Stimulated activated CD4-positive, alpha-beta T cell treated with anti-CD3 and anti-CD28 coated beads, Interleukin-2, amount 100 ng/mL, for 24 hours (primary cell): ENCODE measurements at places on chromosomes 2 and 18.

- no peak for DNase-seq
Measured at GRCh38 chr2:129293326-129293725, 686.1 kb upstream of the RAB6C start.

DNA sequence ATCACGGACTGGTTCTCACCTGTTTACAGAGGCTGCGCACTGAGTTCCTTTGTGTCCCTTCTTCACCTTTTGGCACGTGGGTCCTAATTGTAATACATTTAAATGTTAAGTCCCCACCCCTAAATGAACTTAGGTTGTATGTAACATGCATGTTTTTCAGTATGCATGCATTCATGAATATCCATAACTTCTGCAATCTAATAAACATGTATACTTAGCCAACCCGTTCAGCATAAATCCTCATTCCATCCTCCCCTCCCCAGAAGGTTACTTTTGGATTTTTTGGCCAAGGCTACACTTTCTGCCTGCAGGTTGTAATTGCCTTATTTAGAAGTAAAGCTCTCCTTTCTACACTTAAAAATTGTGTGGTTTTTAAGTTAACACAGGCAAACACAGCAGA, 314.7 kb downstream of the SUCLG1 start:
- no peak for DNase-seq

DNA sequence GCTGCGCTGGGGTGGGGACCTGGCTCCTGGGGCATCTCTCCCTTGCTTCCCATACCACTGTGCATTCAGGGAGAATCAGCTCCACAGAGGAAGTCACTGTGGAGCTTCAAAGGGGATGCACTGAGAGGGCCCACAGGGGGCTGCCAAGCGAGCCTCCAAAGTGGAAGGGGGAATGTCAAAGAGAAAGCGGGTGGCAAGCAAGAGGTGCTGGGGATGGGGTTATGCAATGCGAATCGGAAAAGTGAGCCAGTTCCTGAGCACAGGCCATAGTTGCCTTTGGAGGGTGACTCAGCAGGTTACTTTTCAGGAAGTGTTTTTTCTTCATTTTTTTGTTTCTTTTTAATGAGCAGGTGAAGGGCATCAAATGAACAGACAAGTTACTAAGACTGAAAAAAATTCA, 17.6 kb downstream of the PMAIP1 start:
- no peak for DNase-seq

GRCh38 chr18:76941284-76941683, 118.9 kb downstream of the ZNF236 start:
- no peak for DNase-seq

DNA sequence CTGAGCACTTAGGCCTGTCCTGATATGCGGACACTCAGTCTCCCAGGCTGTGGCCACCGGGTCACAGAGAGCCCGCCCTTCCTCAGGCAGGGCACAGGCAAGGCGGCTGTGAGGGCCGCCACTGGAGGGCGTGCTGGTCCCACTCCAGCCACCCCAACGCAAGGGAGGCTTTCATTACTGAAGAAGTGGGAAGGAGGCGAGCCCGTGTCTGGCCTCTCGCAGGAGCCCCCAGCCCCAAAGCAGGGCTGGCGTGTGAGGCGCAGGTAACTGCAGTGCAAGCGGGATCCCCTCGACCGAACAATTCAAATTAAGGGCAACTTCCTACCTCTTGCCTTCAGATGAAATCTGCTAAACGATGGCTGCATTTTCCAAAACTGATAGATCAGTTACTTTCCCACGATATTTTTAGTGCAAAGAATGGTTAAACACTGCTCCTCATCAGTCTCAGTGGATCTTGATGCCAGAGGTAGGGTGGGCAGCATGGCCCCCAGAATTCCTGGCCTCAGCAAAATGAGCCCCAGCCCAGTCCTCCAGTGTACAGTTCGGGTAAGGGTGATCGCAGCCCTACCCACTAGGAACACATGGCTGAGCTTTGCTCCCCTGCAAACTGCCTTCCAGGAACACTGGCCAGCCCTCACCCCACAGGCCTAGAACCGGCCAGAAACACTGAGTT, 97.2 kb downstream of the SEPTIN10 start:
- DNase-seq = peak; percentile 34

DNA sequence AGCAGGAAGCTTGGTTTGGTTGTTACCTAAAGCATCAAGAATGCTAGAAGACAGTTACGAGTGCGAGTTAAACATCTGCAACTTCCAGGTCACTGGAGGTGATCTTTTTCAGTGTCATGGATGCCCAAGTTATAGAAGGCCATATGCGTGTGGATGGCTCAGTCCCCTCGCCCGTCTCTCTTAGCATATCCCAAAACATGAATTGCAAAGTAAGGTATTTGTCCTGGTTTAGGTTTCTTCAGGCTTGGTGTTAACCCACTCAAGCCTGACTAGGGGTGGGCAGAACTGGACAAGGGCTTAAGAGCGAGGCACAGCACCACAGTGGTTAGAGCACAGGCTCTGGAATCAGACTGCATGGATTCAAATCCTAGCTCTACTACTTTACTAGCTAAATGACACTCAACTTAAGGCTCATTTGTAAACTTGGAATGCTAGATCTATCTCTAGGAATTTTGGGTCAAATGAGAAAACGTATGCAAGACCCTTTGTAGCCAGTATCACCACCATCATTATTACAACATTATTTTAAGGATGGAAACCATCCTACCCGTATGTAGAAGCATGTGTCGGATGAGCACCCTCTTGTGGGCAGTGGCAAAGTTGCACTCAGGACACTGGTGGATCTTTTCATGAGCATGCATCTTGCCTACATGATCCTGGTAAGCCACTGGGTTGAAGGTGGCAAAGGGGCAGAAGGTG, 11.2 kb downstream of the ZNF142 start:
- DNase-seq = peak; percentile 57

- no peak for DNase-seq
Measured at GRCh38 chr2:182672466-182673165, 43.4 kb upstream of the DNAJC10 start.

DNA sequence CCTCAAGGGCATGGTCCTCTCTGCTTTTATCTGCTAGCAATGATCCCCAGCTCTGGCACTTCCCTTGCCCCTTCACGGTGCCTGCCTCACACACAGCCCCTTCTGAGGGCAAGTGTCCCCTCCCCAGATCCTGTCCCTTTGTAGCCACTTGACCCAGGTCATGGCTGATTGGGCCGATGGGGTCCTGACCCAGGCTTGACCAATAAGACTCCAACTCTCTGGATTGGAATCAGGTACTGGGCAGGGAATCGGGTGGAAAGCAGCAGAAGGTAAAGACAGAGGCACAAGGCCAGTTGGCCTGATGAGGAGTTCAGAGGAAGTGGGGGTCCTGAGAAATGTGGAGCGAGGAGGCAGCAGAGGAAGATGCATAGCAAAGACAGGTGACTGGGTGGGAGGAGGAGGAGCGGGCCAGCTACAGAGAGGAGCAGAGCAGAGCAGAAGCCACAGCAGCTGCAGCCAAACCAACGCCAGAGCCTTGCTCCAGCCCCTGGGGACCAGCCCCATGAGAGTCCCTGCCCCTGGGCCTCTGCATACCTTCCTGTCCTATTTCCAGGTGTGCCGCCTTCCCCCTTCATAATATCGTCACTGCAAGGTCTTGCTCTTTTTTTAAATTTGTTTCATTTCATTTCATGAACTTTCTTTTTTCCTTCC, 39.1 kb downstream of the CAPN13 start:
- DNase-seq = no peak

DNA sequence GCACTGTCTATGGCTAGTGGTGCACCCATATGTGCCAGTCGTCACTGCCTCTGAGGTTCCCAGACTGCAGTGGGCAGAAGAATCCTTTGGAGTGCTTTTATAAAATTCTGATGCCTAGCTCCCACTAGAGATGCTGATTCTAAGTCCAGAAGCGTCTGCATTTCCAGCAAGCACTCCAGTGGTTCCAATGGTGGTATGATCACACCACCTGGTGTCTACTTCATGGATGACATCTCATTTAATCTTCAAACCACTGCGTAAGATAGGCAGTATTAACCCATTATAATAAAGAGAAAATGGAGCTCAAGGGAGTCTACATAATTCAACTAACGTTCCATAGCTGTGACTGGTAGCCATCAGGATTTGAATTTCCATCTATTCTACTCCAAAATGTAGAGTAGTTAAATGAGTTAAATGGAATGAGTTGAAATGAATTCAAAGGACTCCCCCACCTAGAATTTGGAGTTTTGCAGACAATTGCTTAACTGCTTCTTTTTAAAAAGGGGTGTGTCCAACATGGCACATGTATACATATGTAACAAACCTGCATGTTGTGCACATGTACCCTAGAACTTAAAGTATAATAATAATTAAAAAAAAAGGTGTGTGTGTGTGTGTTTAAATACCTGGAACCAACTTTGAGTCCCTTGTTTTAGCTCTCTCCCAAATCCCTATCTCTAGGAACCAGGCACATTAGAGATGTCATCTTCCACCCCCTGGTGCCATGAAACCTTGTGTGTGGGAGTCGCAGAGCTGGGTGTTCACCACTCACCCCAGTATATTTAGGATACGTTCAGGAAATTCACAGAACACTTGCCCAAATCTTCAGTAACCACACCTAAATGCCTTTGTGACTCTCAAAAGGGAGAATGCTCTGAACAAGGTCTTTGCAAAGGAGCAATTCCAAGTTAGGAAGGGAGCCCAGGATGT, 14.1 kb downstream of the LAMA3 start:
- DNase-seq = no peak

- DNase-seq = no peak
Measured at GRCh38 chr2:36329746-36330472, 25.7 kb upstream of the CRIM1 start.

GRCh38 chr2:162887087-162887486, 48.5 kb upstream of the KCNH7 start:
- DNase-seq = no peak

DNA sequence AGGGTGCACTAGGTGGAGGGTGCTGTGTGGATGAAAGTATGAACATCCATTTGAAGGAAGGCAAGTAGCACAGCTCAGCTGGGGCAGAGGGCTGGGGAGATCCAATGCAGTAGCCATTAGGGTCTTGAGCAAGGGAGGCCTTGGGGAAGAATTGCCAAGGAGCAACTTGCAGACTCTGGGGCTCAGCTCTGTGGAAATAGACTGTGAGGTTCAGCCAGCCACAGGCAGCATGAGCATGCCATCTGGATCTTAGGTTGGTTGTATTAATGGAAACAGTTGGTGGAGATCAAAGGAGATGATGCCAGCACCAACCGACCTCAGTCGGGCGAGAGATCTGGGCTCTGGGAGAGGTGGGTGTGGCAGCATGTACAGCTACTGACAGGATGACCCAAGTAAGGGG, 5.6 kb downstream of the ZAP70 start:
- no peak for DNase-seq

GRCh38 chr2:216259081-216259480, 113.2 kb downstream of the MARCHF4 start:
- no peak for DNase-seq

DNA sequence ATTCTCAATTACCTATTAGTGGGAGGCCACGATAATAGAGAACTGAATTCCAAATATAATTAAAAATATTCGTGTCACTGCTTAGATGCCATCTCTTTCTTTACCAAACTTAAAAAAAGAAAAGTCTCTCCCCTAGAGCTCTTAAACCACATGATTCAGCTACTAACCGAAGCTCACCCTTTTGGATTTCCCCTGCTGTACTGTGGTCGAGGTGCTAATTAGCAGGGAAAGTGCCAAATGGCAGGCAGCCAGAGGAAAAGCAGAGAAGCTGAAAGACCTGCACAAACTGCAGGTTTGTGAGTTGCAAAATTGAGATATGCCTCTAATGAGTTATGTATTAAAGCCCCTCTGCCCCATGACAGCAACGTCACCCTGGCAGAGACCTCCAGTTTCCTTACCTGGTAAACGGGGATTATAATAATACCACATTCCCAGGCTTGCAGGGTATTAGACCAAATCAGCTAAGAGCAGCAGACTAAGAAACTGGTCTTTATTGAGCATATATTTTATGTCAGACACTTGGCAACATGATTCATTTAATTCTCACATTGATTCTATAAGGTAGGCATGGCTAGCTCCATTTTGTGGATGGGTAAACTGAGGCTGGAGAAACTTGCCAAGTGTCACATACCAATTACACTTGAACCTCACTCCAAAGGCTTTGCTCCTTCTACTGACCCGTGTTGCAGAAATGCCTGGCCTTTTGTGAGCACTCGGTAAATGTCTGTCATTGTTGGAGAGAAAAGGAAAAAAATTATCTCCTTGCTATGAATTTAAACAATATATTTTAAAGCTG, 259.7 kb downstream of the LPIN1 start:
- DNase-seq = peak; percentile 69
